ENCODE measurements at places on chromosomes 12 and 14.

GRCh38 chr14:37900561-37900960 is 305.1 kb downstream of the TTC6 start:
- no peak for DNase-seq

- DNase-seq = no peak
These were observed 205.3 kb upstream of the PRICKLE1 start for GRCh38 chr12:42794806-42795205.

DNA sequence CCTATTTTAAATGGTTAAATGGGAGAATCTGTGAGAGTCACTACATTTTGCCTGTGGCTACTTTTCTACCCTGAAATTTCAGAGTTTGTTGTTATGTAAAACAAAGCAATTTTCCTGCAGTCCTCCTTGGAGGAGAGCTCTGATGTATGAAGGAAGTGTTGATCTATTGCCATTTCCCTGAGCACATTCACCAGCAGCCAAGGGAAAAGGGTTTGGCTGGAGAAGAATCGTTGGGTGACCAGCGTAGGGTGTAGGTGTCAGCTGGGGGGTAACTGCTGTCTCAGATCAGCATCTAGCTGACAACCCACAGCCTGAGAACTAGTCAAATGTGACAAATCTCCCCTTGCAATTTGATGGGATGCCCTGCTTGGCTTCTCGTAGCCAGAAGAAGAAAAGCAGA is 230.5 kb downstream of the PDZRN4 start:
- DNase-seq = no peak

- no peak for DNase-seq
These were observed 70.4 kb downstream of the TMEM116 start for GRCh38 chr12:111942557-111942956.

DNA sequence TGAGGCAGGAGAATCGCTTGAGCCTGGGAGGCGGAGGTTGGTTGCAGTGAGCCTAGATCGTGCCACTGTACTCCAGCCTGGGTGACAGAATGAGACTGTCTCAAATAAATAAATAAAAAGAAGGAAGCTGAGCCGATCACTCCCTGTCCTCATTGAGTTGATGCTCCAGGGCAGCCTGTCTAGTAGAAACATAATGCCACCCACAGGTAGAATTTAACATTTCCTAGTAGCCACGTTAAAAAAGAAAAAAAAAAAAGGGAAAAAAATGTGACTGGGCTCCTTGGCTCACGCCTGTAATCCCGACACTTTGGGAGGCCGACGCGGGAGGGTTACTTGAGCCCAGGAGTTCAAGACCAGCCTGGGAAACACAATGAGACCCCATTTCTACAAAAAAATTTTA is 135.7 kb downstream of the SCARB1 start:
- no peak for DNase-seq
